Kidney glomerular epithelial cell (primary cell): ENCODE measurements at places on chromosomes 3 and 15.

DNA sequence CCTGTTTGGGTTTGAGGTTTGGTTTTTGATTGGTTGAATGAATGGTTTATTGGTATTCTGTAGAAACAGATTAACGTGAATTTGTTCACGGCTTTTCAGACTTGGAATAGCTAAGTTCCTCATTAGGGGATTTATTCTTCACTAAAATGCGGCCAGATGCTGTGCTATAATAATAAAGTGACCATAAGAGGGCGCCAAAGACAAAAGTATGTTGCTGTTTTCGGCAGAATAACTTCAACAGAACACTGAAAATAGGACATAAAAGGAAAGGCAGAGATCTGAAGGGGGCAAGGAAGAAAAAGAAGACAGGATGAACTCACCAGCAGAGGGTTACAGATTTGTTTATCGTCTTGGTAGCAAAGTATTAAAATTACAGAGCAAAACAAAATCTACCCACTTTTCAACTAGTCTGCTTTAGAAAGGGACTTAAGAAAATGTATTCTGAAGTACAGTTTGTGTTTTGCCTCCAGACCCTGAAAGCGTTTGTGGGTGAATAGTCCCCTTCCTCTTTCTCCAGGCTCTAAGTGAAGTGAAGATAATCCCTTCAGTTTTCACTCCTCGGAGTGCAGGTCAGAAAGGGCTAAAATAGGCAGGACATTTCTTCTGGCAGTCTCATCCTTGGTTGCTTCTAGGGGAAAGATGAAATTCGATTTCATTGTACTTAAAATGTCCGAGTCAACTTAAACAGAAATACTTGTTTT, 147.6 kb downstream of the IL20RB start:
- DNase-seq, result peak; percentile 37

DNA sequence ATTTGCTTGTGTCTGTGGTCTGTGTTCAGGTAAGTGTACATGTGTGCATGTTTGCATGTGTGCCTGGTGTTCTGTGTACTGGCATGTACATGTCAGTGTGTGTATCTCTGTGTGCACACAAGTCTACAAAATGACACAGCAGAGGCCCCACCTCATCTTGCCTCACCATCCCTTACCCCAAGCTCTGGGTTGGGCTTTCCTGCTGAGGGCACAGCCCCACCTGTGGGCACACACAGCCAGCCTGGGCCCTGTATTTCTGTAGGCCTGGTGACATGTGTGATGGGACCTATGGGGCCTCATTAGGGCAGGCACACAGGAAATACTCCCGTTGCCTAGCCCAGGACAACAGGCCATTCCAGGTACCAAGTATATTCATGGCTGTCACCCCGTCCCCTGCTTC, 13.5 kb downstream of the VIPR1 start:
- no peak for DNase-seq

- DNase-seq, result peak; percentile 52
These were observed 268.4 kb upstream of the ROPN1 start for GRCh38 chr3:124260206-124260915.

GRCh38 chr15:45399381-45400212, 21.3 kb upstream of the GATM start:
- peak; percentile 86 for DNase-seq

DNA sequence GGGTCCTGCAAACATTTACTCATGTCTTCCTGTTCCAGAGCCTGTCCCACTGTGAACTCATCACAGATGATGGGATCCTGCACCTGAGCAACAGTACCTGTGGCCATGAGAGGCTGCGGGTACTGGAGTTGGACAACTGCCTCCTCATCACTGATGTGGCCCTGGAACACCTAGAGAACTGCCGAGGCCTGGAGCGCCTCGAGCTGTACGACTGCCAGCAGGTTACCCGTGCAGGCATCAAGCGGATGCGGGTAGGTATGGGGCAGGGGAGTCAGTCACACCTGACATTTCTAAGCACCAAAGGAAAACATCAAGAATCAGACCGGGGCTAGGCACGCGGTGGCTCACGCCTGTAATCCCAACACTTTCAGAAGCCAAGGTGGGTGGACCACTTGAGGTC, 56.3 kb downstream of the UBP1 start:
- DNase-seq, result no peak

DNA sequence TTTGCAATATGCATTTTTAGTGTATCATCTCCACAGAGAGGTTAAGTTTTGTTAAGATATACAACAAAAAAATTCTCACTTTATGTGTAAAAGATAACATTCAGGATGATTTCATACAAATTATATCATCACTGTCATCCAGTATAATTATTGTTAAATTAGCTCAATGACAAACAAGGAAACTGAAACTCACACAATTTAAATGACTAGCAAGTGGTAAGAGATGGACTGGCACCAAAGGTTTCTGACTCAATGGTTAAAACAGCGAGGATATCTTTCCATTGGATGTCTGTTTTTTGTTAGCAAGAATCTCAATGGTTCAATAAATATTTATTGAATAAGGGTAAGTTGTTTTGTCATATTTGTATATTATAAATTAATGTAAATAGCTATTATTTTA, 22.6 kb downstream of the CIP2A start:
- DNase-seq, result no peak

- DNase-seq, result no peak
These were observed 2.6 kb downstream of the ISLR2 start for GRCh38 chr15:74132681-74133651.

- no peak for DNase-seq
These were observed 18.0 kb downstream of the ISG20 start for GRCh38 chr15:88656760-88657221.

DNA sequence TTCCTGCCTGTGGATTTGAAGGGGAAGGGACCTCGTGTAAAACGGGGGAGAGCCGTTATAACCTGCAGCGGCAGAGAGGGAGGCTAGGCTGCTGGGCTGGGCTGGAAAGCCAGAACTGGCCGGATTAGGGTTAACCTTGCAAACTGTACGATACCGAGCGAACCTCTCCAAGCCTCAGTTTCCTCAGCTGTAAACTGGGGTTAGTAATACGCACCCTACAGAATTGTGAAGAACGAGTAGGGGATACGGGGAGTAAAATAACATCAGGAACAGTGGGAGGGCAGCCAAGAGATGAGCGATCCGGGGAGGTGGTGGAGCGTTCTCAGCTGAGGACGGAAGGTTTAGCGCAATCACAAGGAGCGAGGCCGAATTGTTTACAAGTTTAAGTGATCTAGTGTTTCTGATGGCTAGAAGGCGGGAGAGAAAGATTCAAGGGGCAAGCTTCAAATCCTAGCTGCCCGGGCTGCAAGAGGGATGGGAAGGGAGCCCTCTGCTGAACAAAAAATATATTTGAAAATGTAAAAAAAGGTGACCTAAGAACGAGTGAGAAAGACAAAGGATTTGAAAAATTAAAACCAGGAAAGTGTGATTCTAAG, 768 bp upstream of the SEMA5B start:
- peak; percentile 54 for DNase-seq

DNA sequence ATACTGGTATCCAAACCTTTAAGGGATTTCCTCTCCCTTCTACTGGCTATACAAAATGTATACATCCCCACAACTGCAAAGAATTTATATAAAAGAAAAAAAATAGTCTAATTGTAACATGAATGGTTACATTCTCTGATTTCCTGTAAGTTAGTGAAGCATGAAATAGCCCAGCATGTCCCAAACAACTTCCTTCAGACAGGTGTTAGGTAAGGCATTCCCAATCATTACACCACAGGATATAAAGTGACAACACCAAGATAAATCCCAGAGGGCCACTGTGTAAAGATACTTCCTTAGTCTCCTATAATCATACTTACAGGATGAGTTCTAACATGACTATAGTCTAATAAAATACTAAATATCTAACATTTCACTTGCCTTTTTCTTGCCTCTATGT, 7.6 kb downstream of the CMTM6 start:
- no peak for DNase-seq

- DNase-seq, result no peak
These were observed 393.5 kb upstream of the TPRG1 start for GRCh38 chr3:188778091-188778852.

- no peak for DNase-seq
These were observed 65.1 kb downstream of the EPHB1 start for GRCh38 chr3:134860141-134860540.

DNA sequence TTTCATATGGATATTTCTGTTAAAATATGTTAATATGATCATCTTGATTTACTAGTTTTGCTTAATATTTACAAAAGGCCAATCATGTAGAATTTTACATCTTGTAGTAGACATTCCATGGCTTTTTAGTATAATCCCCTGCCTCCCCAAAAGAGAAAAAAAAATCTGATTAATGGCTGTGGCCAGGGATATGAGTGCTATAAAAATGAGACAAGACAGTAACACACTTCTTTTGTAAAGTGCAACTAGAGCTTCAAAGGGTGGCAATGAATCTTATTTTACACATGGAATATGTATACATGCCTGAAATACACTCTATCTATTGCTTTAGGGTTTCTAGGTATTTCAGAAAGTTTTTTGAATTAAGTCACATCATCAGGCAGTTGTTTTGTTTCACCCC, 112.2 kb upstream of the NANOGP8 start:
- DNase-seq, result no peak

- no peak for DNase-seq
These were observed 51.0 kb upstream of the IL12A start for GRCh38 chr3:159937561-159938166.

DNA sequence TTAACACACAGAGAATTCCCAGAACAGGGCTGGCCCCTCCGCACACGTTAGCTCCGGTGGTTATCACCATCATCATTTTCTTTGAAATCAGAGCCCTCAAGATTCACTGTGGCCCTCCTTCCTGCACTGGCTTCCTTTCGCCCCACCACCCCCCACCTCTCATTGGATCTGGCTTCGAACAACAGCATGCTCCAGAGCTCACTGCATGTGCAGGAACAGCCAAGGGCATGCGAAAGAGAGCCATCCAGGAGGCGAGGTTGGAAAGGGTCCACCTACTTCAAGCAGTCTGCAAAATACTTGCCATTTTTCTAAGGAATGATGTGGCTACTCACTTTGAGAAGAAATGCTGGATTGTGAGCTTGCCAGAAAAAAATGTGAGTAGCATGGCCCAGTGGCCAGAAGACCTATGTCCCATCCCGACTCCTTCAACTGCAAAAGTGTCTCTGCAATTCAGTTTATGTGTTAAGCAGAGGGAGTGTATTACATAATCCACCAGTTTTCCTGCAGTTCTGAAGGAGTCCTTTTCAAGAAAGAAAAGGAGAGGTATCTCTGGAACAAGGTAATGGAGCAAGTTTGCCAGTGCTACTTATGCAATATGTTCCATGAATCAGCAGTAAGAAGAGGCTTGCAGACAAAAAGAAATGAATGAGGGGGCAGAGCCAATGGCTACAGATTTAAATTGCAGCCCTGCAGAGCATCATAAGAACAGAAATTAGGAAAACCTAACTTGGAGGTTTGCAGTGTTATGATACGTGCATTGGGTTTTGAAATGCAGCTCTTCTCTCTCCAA, 92.8 kb downstream of the OCA2 start:
- no peak for DNase-seq

- DNase-seq, result peak; percentile 69
These were observed 27.2 kb downstream of the MRPL46 start for GRCh38 chr15:88440021-88440420.

- DNase-seq, result no peak
These were observed 37.6 kb downstream of the SPATA16 start for GRCh38 chr3:173103469-173103868.

DNA sequence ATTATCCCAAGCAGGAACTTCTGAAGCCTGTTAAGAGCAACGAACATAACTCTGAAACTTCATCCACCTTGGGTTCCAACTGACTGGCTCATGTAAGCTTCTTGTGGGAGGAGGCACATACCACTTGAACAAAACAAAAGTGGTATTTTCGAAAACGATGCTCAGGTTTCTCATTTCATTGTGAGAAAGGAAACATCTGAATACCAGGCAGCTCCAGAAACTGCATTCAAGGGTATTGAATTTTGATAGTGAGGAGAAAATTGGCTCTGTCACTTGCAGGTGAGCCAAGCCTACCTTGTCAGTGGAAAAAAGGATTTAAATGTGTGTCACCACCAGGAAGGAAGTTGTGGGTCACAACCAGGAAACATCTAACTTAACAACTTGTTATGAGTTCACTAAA, 218.1 kb upstream of the SATB1 start:
- no peak for DNase-seq

GRCh38 chr3:160748787-160749186, 7.2 kb upstream of the PPM1L start:
- no peak for DNase-seq

DNA sequence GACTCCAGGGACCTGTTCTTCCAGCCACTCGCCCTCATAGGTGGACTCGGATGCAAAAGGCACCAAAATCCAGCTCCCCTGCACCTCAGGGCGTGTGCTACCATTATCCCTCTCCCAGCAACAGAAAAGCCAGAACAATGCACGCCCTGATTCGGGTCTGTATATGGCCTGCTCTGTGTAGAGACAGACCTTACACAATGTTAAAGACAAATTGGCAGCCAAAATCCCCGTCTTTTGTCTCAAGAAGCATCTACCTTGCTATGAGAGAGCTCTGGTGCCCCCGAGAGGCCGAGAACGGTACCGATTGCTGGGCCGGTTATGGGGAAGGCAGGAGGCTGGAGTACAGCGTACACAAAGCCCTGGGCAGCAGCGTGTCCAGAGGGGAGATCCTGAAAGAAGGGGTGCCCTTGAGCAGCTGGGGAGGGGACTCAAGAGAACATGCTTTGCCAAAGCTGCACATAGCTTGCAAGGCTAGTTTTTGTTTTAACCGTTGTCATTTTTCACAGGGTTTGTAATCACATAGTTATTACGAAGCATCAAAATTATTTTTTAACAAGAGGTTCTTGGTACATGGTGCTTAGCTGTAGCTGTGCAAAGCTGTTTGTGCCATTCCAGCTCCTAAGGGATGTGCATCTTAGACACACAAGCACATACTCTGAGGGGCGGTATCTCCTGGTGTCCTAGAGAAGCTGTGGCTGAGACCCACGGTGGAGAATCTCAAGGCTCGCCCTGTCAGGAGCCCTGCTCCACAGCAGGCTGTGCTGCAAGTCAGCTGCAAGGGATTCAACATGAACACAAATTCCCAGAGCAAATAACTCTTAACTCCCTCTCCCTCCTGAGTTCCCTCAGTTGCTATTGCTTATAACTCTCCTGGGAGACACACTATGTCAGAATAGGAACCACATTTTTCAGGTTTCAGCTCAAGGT, 461.5 kb upstream of the PPP2R3A start:
- DNase-seq, result peak; percentile 31

- peak; percentile 32 for DNase-seq
These were observed 213.9 kb upstream of the RBMS3 start for GRCh38 chr3:29067007-29067406.

DNA sequence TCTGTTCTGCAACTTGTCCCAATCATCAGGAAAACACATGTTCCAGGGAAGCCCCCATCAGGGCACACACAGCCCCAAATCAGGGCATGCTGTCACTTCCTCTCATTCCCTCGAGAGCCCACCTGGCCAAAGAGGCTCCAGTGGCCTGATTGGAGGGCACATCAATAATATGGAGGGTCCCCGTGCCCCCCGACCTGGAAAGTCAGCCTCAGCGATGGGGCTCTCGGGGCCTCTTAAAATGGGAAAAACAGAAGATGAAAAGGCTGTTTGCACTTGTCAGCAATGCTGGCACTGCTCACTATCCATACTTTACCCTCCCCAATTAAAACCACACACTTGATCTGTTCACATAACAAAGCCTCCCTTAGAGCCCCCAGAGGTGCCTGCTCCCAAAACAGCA, 172.9 kb upstream of the NSMCE3 start:
- DNase-seq, result no peak

- DNase-seq, result peak; percentile 77
These were observed 152.5 kb downstream of the FOXP1 start for GRCh38 chr3:71430941-71431552.

- DNase-seq, result no peak
These were observed 18.9 kb downstream of the SV2B start for GRCh38 chr15:91118817-91119590.
